ENCODE measurements at places on chromosomes 5 and 9.

DNA sequence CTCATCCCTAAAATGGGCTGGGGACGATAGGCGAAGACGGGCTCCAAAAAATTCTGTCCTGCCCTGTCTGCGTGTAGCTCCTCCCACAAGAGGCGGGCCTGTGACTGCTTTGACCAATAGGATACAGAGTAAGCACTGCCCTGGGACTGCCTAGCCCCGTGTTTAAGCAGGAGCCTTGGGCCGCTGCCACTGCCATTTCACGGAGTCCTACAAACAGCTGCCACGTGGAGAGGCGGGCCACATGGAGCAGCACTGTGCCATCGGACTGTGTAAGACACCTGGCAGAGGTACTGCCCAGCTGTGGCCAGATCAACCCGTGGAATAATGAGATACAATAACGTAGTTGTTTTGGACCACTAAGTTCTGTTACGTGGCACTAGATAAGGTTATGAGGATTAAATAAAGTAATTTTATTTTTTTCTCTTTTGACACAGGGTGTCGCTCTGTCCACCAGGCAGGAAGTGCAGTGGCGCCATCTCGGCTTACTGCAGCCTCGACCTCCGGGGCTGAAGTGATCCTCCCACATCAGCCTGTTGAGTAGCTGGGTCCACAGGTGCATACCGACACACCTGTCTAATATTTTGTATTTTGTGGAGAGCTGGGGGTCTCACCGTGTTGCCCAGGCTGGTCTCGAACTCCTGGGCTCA, 87.2 kb downstream of the LMNB1 start:
- no peak for DNase-seq

- DNase-seq, result no peak
Measured at GRCh38 chr5:44321144-44321725, 68.0 kb downstream of the FGF10 start.

- DNase-seq, result no peak
Measured at GRCh38 chr9:87876708-87877107, 6.0 kb upstream of the SPATA31E1 start.

DNA sequence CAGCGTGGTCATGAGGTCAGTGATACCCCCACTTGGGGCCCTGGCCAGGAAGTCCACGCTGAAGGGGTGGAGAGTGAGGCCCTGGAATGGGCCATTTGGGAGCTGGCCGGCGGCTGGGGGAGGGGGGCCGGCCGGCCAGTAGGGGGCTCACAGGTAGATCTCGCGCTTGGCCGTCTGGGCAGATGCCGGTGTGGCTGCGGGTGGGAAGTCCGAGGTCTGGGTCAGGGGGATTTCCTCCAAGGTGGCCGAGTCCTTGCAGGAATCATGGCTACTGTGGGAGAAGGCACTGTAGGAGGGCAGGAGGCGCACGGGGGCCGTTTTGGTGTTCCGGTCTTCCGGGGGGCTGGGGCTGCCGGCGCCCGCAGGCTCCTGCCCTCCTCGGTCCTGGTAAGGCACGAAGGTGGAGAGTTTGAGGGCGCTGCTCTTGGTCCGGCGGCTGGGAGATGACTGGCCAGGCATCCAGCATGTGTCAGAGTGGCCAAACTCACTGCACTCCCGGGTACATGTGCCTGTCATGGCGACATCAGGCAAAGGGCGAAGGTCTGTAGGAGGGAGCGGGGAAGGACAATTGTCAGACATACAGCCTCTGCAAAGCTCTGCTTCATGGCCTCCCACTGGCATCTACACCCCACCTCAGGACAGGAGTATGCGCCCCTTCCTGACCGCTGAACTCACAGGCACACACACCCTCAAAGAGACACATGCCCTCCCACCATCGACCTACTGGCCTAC, 24.1 kb downstream of the PCDH1 start:
- DNase-seq, result no peak

DNA sequence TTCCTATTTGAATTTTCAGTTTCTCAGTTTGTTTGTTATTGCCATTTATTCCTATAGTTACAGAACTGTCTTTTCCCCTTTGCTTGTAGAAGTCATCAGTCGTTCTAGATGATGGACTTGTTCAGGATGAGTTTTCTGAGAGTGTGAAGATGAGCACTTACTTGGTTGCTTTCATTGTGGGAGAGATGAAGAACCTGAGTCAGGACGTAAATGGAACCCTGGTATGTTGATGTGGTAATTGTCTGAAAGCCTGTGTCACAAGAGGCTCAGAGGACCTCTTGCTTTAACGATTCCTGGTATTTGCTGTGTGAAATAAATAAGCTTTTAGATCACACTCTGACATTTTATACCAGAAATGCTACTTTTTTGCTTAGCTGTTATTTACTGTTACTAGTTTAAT, 50.6 kb downstream of the LNPEP start:
- no peak for DNase-seq

- no peak for DNase-seq
Measured at GRCh38 chr5:40165789-40166728, 513.7 kb upstream of the PTGER4 start.

GRCh38 chr9:4086119-4087090, 213.5 kb downstream of the GLIS3 start:
- DNase-seq, result no peak

GRCh38 chr5:60541980-60542379, 158.0 kb downstream of the DEPDC1B start:
- no peak for DNase-seq

- no peak for DNase-seq
Measured at GRCh38 chr5:90562341-90562740, 3.7 kb downstream of the ADGRV1 start.

- no peak for DNase-seq
Measured at GRCh38 chr9:91992461-91993041, 42.5 kb upstream of the ROR2 start.

DNA sequence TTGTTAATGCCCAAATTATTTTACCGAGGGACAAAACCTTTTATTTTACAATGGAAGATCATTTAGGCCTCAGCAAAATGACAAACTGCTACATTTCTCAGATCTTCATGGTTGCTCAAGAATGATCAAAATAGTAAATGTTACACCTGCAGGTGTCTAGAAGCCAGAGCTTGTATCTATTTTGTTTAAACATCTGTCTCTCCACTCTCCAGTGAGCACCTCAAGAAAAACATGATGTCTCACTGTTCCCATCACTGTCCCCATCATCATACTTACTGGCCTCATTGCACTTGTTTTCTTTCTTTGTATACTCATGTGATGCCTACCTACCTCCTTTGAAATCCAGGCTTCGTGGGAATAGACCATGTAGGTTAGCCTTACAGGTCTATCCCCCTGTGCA, 149.6 kb downstream of the TTLL11 start:
- DNase-seq, result no peak

DNA sequence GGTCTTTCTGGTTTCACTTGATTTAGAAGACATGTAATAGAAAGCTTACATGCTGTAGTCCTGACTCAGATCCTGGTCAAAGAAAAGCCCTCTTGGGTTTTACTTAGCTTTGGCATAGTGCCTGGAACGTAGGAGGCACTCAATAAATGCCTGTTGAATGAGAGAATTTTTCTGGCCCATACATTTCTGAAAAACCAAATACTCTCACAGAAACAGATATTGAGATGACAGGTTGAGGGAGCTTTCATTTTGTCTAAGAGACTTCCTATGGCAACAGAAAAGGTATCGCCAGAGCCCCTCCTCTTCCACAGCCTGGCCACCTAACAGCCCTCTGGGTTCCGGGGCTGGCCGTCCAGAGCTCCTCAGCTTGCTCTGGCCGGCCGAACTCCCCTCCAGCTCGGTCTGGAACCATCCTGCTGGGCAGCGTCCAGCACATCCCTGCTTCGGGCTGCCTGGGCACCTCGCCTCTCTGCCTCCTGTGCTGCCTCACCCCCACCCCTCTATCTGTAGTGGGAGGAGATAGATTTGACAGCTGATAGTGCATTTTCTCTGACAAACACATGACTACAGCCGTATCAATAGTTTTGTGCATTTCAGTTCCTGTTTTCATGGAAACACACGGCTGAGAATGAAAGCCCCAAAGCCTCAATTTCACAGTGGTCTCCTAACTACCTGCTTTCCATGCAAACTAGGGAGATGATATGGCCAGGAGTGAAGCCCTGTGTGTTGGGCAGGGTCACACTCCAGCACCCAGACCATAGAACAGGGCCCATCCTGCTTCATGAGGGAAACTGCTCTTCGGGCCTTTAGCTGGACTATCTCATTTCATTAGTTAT, 1.1 kb downstream of the IL4 start:
- DNase-seq, result no peak

GRCh38 chr5:158559066-158559465, 540.6 kb downstream of the EBF1 start:
- no peak for DNase-seq

DNA sequence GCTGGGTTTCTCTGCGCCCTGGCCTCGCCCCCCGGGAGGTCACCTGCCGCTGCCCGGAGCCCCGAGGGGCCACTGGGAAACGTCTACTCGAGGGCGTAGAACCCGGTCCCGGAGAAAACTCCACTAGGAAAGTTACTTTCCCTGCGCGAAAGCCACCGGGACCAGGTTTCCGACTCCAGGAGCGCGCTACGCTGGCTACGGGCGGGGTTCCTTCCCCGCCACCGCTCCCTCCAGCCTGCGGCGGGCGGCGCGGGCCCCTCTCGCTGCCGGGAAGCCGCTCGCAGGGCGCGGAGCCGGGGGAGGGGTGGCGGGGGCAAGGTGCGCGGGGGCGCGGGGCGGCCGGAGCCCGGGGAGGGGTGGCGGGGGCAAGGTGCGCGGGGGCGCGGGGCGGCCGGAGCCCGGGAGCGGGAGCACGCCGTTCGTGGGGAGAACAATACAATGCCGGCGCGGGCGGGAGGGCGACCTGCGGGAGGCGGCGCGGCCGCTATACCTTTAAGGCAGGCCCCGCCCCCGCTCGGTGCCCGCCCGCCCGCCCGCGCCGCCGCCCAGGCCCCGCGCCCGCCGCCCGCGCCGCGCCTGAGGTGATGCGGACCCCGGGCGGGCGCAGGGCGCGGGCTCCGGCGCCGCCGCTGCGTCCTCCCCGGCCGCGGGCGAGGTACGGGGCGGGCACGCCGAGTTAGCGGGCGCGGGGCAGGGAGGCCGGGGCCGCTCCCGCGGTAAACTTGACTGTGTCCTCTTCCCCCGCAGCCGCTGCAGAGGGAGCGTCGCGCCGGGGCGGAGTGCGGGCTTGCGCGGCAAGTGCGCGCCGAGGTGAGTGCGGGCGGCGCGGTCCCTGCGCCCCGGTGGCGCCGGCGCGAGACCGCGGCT, 278.1 kb downstream of the AOPEP start:
- no peak for DNase-seq

- DNase-seq, result no peak
Measured at GRCh38 chr9:90943341-90943740, 141.7 kb downstream of the SYK start.

DNA sequence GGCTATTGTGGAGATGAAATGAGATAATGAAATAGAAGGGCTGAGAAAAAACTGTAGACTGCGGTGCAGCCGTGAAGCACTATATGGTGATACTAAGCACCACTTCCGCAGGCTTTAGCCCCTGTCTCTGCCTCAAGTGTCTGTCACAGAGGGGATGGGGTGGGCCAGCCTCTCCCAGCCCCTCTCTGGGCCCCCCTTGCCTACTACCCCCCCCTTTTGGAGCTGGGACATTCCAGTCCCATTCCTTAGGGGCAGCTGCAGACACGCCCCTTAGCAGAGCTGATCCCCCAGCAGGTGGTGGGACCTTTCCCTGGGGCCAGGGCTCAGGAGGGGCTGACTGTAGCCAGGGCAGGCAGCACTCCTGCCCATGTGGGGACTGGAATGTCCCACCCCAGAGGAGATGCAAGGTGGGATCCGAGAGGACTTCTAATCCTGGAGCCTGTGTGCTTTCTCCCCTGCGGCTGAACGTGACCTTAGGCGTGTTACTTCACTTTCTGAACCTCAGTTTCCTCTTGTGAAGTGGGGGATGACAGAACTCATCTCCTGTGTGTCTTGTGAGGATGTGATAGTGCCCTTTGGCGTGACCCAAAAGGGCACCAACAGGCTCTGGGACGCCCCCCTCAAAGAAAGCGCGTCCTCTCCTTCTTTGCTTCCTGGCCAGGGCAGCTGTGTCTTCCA, 1.9 kb downstream of the N4BP3 start:
- no peak for DNase-seq

DNA sequence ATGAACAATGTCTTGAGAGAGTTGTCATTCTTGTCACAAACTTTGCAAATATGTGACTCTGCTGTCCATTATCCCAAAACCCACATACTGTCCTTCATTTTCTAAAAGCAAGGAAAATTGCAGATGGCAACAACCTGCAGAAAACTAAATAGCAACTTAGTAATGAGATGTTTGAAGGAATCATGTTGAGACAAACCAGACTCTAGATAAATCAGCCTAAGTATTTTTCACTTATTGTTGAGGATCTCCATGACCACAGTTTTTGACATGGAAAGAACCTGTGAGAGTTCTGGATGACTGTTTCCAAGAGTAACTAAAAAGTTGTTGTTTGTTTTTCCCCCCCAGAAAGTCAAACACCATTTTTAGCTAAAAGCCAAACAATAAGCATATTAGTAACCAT, 535.2 kb upstream of the ZNF608 start:
- no peak for DNase-seq

GRCh38 chr9:86751207-86751606, 196.1 kb downstream of the GAS1 start:
- DNase-seq, result no peak

GRCh38 chr5:58274191-58274590, 185.7 kb downstream of the PLK2 start:
- no peak for DNase-seq

- DNase-seq, result no peak
Measured at GRCh38 chr9:7963026-7963425, 163.4 kb upstream of the DMAC1 start.

GRCh38 chr9:130107234-130107861, 53.6 kb downstream of the GPR107 start:
- peak; percentile 71 for DNase-seq

DNA sequence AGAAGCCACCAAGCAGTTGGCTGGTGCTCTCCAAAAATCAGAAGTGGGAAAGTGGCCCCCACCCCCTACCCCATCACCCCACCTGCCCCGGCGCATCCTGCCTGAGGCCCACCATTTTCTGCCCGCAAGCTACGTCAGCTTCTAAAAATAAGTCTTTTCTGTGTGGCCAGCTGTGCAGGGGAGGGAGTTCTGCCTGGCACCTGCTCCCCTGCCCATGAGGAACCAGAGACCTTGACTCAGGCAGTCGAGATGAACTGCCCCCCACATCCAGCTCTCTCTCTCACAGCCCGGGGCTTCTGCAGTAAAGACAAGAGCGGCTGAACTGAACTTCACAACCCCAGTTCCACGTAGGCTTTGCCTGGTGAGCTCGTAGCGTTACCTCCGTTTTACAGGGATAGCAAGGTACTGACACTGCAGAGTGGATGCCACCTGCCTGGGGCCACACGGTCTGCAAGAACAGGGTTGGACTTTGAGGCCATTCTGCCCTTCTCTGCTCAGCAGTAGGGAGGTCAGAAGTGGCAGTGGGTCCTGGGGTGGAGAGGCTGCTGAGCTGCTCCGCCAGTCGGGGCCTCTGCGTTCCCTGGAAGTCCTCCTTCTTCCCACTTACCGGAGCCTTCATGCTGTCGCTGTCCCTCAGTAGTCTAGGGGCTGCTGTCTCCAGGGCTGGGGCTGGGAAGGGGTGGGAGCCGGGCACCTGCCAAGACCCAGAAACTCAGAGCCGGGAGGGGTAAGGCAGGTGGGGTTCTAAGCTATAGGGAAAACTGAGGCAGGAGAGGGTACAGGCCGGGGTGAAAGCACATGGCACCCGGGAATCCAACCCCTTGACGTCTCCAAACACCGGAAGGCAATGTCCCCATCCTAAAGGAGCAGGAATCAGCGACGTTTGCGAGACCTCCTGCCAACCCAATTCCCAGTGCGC, 781 bp downstream of the ST6GALNAC4 start:
- no peak for DNase-seq
